Stimulated activated CD4-positive, alpha-beta T cell treated with anti-CD3 and anti-CD28 coated beads, Interleukin-4, amount 100 ng/mL, for 24 hours (primary cell): ENCODE measurements at places on chromosomes 2 and 18.

- no peak for DNase-seq
Observed at GRCh38 chr2:68428746-68429145, 38.3 kb downstream of the FBXO48 start.

GRCh38 chr2:52210611-52211010, 1178.7 kb upstream of the NRXN1 start:
- DNase-seq, result no peak

DNA sequence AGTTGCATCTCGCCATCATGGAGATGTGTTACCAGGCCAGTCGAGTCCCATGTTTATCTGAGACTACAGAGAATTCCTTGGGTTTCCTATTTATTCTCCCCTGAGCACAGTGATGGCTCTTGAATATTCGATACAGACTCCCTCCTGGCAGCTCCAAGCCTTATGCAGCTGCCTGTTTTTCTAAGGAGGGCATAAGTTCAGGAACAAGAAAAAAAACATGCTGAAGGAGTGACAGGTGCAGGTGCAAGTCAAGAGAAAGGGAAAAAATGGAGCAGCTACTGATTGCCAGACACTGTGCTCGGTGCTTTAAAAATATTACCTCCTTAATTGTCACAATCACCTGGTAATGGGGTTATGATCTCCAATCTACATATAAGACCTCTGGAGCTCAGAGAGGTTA, 177.2 kb upstream of the DPP10 start:
- DNase-seq, result no peak

GRCh38 chr18:23689031-23689615, at the start of gene LAMA3:
TSS of gene LAMA3 (plus strand) at chr18:23689453. CDS start at chr18:23689684, 231 bp downstream.
- peak; percentile 13 for DNase-seq

- no peak for DNase-seq
Observed at GRCh38 chr2:177275743-177276055, 11.2 kb upstream of the NFE2L2 start.

- DNase-seq, result no peak
Observed at GRCh38 chr2:128754246-128754724, 435.6 kb upstream of the HS6ST1 start.

- DNase-seq, result no peak
Observed at GRCh38 chr2:205235434-205235833, 446.9 kb upstream of the NRP2 start.

DNA sequence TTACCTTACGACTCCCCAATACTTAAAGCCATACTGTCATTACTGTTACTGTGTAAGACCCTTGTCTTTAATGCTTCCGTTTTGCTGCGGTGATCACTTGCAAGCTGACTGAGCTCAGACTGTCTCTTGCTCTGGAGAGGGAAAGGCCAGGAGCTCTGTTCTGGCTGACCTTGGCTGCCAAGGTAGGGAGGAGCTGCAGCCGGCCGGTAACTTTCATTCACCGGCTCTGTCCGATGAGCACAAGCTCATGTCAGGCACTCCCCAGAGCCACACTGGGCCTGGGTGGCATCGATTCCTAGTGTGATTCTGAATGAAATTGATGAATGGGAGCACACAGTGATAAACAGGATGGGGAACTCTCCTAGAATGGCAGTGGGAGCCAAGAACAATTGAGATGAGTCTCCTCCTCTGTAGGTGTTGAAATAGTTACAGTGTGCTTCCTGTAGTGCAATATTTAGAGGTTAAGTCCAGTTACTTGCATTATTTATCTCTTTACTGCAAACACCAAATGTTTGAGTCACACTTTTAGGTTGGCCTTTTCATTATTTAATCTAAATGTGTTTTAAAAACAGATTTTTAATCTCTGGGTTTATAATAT, 100.9 kb downstream of the ATP9B start:
- DNase-seq, result no peak

GRCh38 chr18:57276829-57277228, 75.5 kb upstream of the ST8SIA3 start:
- no peak for DNase-seq

GRCh38 chr2:75570024-75570947, 9.5 kb upstream of the EVA1A start:
- DNase-seq, result no peak

GRCh38 chr2:206158563-206159345, 490 bp downstream of the NDUFS1 start:
- no peak for DNase-seq

- DNase-seq, result no peak
Observed at GRCh38 chr2:73297151-73297559, 3.8 kb upstream of the EGR4 start.

DNA sequence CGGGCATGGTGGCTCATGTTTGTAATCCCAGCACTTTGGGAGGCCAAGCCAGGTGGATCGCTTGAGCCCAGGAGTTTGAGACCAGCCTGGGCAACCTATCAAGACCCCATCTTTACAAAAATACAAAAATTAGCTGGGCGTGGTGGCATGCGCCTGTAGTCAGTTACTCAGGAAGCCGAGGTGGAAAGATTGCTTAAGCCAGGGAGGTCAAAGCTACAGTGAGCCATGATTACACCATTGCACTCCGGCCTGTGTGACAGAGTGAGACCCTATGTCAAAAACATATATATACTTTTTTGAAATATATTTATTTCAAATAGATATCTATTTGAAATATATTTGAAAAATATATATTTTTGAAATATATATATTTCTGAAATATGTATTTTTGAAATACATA, 10.9 kb downstream of the OSBPL1A start:
- no peak for DNase-seq

DNA sequence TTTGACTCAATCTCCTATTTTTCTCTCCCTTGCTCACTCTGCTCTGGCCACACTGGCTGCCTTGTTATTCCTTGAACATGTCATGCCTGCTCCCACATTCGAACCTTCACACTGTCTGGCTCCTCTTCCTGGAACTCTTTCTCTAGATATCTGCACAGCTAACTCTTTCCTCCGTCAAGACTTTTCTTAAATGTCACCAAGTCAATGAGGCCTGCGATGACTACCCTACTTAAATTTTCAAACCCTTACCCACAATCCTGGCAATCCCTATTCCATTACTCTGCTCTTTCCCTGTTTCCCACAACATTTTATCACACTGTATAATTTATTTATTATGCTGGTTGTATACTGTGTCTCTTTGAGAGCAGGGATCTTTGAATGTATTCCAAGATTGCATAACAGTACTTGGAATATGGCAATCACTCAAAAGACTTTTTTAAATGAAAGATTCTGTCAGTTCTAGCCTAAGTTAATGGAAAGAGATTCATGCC, 206.2 kb downstream of the SRBD1 start:
- no peak for DNase-seq

- no peak for DNase-seq
Observed at GRCh38 chr2:205858881-205859441, 176.7 kb downstream of the NRP2 start.

GRCh38 chr2:174535757-174536703, 49.2 kb upstream of the GPR155 start:
- DNase-seq, result no peak

DNA sequence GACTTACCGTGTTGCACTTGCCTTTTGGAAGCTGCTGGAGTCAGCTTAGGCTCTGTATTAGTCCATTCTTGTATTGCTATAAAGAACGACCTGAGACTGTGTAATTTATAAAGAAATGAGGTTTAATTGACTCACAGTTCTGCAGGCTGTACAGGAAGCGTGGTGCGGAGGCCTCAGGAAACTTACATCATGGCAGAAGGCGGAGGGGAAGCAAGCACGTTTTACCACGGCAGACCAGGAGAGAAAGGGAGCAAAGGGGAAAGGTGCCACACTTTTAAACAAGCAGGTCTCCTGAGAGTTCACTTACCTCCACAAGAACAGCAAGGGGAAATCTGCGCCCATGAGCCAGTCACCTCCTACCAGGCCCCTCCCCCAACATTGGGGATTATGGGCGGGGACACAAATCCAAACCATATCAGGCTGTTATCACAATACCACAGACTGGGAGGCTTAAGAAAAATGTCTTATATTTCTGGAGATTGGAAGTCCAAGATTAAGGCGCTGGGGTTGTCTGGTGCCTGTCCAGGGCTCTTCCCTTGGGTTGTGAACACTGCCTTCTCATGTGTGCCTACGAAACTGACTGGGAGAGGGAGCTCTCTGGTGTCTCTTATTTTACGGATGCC, 3.6 kb upstream of the D2HGDH start:
- DNase-seq, result no peak

DNA sequence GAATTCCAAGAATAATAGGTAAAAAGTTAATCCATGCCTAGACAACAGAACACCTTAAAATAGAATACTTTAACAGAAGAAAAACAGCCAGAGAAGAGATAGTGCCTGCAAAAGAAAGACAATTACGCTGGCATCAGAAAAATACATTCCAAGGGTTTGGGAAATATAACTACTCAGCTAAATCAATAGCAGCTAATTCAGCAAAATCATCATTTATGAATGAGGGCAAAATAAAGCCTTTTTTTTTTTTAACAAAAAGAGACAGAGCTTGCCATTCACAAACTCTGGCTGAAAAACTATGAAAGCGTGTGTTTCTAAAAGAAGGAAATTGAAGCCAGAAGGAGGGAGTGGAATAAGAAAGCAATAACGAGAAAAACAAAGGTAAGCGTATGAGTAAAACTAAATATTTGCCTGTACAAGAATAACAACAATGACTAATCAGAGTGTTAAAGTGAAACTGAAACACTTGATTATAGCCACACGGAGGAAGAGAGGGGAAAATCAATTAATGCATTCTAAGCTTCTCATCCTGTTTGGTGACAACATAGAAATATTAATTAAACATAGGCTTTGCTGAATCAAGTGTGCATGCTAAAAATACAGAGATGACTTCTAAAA, 90.2 kb downstream of the EHD3 start:
- no peak for DNase-seq

- DNase-seq, result no peak
Observed at GRCh38 chr18:23032030-23032582, 99.0 kb downstream of the RBBP8 start.

- DNase-seq, result no peak
Observed at GRCh38 chr2:1642066-1642861, 102.1 kb downstream of the PXDN start.

GRCh38 chr2:153543635-153544071, 65.1 kb upstream of the RPRM start:
- DNase-seq, result no peak

DNA sequence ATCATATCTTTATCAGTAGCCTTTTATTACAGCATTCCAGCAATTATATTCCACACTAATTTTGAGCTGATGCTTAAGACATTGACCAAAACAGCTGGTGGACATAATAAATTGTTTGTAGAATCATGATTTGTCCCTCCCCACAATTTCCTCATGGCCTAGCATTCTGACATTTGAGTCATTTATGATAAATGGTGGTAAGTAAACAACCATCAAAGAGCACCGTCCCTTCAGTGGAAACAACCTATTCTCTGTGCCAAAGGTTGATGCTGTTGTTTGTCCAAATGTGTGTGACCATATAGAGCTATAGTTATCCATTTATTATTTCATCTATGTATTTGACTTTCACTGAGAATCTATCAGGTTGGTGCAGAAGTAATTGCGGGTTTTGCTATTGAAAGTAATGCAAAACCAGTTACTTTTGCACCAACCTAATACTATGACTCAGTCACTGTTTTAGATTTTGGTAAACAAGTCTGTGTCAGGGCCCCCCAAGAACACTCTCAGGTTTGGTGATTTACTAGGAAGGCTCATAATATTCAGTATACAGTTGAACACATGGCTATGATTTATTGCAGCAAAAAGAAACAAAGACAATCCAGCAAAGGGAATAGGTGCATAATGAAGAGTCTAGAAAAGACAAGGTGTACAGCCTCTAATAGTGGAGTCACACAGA, 608.7 kb upstream of the REG3G start:
- no peak for DNase-seq

DNA sequence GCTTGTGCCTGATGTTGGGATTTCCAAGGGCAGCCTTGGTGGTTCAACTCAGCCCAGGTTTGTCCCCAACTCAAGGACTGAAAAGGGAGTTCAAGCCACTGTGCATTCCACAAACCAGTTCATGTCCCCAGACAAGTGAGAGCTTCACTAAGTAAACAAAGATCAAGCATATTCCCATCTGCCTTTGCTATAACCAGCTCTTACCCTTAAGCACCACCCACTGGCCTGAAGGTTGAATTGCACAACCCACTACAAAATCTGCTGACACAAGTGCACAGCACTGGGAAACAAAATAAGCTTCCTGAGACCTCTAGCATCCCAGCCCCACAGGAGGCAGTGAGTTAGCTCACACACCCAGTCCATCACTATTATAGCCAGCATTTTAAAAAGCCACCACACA, 516.7 kb downstream of the NR4A2 start:
- no peak for DNase-seq

DNA sequence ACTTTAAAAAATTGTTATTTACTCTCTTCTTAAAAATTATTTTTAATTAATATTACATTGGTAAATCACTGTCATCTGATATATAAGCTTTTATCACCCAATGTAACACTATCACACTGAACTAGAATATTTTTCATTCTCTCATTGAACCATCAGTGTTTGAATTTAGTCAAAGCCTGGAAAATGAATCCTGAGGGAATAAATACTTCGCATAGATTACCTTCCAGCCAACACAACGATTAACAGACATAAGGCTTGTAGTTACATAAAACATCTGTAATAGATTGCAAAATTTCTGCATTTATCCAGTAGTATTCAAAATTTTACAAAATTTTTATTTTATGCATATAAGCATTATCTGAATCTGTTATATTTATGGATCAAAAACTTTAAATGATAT, 314.9 kb downstream of the ERBB4 start:
- no peak for DNase-seq

GRCh38 chr2:64990876-64991275, 1.7 kb downstream of the SLC1A4 start:
- no peak for DNase-seq

DNA sequence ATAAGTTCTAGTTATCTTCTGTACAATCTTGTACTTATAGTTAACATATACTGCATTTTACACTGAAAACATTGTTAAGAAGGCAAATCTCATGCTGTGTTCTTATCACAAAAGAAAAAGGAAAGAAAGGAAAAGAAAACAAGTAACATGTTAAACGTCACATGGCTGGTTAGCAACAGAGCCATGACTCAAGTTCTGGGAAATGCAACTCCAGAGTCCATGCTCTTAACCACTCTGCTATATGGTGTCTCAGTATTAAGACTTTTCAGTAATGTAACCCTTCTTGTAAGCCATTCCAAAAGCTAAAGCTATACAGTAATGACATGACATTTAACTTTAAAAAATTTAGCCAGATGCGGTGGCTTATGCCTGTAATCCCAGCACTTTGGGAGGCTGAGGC, 181.4 kb downstream of the BARD1 start:
- DNase-seq, result no peak
